ENCODE measurements at places on chromosomes 2 and 18.

GRCh38 chr2:215949991-215950404 lies 63.4 kb downstream of the MREG start:
- DNase-seq: peak; percentile 53

GRCh38 chr2:96885432-96886347 lies 15.8 kb upstream of the SEMA4C start:
- DNase-seq: no peak

DNA sequence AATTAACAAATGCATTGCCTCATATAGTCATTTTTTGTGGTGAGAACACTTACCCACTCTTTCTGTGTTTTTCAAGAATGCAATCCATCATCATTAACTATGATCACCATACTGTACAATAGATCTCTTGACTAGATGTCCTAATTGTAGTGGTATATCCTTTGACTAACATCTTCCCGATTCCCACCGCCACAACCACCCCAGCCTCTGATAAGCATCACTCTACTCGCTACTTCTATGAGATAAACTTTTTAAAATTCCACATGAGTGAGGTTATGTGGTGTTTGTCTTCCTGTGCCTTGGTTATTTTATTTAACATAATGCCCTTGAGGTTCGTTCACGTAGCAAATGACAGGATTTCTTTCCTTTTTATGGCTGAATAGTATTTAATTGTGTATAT lies 6.6 kb downstream of the VWA3B start:
- DNase-seq: no peak

DNA sequence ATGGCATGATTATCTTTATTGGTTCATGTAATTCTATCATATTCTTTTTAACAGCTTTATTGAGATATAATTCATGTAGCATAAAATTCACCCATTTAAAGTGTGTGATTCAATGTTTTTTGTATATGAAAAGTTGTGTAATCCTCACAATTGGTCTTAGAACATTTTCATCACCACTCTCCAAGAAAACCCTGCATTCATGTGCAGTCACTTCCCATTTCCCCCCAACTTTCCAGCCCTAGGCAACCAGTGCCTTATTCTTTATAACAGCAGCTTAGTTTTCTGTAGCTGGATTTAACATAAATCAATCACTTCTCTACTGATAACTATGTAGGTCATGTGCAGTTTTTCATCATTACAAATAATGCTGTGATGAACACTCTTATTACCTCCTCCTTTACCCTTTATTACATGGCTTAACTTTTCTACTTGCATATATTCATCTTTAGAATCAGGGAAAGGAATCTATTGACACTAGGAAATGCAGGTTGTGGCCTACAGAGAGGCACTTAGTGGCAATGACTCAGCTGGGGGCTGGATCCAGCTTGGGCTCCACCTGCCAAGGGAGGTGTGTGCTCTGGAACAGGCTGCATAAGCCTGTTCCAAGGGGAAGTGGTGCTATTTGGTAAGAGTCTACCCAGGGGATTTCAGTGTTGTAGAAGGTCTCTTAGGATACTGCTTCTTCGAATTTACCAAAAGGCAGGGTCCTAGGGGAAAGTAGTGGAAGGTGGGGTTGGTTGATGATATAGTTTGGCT lies 89.1 kb downstream of the ETAA1 start:
- peak; percentile 11 for DNase-seq

DNA sequence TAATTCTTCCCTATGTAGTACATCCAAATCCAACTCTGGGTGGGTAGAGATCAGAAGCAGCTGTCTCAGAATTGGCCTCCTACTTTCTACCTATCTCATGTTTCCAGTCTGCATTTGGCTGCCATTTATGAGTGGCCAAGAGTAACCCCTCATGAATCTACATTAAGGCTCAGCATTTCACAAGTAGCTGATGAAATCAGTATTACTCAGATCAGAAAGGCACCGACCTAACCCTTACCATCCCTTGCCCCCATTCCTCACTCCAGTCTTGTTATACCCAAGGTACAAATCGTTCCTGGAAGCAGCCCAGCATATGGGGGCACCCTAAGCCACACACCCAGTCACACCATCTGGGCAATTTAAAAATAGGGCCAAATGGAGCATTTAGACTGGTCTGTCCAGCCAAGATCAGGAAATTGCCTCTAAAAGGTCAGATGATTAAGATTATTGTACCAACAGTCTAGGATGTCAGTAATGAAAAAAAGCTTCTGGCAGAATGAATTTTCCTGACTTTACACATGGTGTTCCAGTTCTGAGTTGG lies 37.1 kb downstream of the CD28 start:
- peak; percentile 58 for DNase-seq

Data from EL (cell line).